D341Med (cell line): ENCODE measurements at places on chromosomes 2 and 18.

DNA sequence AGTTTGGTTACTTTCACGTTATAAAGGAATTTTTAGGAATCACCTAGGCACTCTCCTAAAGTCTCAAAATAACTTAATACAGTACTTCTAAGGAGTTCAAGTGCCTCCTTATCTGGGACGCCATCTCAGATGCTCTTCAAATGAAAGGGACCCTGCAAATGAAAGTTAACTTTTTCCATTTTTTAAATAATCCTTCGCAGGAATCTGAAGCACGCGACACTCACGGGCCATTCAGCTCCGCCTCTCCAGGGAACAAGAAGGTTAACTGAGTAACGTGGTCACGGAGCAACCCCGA, 537 bp upstream of the ZC3H15 start:
- DNase-seq, result no peak

DNA sequence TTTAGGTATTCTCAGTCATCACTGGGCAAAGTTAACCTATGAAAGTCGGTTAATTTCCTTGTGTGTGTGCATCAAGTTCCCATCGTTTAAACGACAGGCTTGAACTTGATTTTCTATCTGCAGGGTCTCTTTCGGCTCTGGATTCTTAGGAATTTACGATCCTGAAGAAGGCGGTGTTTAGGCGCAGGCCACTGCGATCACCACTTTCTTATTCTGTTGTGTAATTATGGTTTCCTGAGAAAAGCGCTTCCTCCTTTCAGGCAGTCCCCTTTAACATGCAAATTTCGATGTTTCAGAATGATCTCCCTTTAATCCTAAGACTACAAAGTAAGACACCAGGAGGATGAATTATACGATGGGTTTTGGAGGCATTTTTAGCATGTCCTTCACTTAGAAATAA, 27.9 kb upstream of the MBP start:
- no peak for DNase-seq

GRCh38 chr2:105522645-105523044, 123.8 kb upstream of the FHL2 start:
- DNase-seq, result no peak

DNA sequence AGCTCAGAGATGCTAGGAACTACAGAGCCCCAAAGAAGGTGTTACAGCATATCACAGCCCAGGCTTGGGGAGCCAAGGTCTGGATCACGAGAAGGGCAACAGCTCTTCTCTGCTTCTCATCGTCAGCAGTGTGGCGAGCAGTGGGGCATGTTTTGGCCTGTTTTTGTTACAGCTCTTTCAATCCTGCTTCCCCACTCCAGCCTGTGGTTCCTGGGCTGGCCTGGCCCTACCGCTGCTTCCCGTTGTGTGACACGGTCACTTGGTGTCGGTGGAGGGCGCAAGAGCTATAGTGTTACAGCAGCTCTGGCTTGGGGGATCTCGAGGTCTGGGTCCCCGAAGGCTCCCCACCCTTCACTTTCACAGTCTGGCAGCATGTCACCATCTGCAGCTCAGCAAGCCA, 870.2 kb downstream of the CBLN2 start:
- no peak for DNase-seq

DNA sequence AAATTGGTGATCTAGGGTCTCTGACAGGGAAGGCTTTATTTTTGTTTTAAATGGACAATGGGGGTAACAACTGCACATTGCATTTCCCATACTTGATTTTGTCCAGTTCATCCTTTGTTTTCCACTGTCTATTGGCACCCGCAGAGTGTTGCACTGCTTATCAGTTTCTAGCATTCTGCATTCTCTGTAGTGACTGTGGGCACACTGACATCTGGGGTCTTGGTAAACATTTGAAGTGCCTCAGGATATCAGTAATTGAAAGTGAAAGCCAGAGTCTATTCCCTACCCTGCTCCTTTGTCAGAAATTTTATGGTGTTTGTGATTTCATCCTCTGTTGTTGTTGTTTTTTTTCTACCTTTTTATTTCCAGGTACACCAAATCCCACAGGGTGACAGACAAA, 132.1 kb upstream of the EPC2 start:
- DNase-seq, result no peak

- no peak for DNase-seq
Measured at GRCh38 chr2:226655871-226656270, 143.7 kb downstream of the IRS1 start.

DNA sequence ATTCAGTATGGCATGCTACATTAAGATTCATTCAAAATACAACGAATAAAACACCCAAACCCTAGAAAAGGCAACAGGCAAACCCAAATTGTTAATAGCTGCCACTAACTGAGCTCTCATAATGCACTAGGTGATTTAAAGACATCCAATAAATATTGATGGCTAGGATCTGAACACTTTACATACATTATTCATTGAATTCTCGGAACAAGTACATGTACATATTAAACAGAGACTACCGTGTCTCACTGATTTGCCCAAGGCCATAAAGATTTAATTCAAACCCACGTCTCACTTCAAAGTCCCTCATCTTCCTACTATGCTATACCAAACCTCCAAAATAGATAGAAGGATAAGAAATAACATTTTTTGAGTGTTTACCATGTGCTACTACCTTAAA, 42.1 kb downstream of the THOC1 start:
- no peak for DNase-seq

GRCh38 chr2:24779116-24779515, 14.1 kb downstream of the PTRHD1 start:
- DNase-seq, result no peak

DNA sequence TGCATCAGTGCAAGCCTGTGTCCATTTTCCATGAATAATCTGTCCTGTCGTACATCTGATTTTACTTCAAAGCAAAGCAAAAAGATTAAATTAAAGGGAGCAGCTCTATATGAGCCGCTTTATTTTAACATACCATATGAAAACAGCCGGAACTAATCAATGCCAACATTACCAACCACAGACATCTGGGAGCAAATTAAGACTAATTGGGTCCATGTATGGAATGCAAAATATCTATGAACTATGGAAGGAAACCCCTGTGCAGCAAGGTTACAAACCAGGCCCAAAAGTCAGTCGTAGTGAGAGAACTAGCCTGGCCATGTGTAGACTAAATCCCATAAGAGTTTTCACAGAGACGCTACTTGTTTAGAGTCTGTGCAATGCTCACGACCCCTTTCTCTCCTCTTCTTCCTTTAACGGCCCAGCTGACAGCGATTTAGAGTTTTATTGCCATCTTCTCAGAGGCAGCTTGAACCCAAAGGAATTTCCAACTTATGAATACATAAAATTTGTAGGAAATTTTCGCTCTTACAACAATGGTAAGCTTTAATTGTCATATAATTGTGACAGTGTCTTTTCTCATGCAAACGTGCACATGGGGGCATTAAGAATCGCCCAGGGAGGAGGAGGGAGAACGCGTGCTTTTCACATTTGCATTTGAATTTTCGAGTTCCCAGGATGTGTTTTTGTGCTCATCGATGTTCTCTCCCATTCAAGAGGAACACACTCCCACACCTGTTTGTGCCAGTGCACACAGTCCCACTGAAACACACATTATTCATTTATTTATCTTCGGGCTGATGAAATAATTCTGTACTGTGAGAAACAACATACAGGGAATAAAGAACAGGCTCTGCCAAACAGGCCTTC, 52.9 kb upstream of the RPL31 start:
- DNase-seq, result no peak

DNA sequence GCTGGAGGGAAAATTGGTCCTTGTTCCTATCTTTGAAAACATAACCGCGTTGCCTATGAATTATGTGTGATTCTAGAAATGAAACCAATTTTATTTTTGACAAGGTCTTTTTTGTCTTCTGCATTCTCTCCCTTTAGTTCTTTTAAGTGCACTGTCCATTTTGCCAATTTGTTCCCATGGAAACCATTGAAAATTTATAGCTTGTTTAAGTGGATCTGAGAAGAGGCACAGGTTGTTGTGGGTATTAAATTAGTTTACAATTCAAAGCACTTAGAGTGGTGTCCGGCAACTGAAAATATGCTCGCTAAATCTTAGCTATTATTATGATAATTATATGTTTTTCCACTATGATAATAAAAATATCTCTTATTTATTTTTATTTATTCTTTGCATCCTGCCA, 107.5 kb upstream of the FSHR start:
- no peak for DNase-seq

DNA sequence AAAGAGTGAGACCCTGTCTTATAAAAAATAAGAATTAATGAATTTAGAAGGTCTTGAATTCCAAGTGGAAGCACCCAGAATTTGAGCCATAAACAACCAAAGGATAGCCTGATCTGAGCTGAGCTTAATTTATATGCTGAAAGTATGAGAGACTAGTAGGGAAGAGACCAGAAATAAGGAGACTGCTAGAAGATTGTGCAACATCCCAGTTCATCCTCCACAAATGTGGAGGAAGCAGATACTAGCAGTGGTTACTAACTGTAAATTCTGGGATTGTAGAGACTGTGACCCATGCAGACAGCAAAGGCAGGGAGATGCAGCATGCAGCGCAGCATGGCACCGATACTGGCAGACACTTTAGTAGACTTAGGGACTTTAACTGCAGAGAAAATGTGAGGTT, 1.5 kb upstream of the SULT1C2 start:
- no peak for DNase-seq

GRCh38 chr2:215498431-215498830, 62.6 kb upstream of the FN1 start:
- DNase-seq, result no peak

- no peak for DNase-seq
Measured at GRCh38 chr2:191247381-191248057, 2.3 kb downstream of the MYO1B start.

GRCh38 chr18:9735879-9736278, 27.8 kb downstream of the RAB31 start:
- no peak for DNase-seq

DNA sequence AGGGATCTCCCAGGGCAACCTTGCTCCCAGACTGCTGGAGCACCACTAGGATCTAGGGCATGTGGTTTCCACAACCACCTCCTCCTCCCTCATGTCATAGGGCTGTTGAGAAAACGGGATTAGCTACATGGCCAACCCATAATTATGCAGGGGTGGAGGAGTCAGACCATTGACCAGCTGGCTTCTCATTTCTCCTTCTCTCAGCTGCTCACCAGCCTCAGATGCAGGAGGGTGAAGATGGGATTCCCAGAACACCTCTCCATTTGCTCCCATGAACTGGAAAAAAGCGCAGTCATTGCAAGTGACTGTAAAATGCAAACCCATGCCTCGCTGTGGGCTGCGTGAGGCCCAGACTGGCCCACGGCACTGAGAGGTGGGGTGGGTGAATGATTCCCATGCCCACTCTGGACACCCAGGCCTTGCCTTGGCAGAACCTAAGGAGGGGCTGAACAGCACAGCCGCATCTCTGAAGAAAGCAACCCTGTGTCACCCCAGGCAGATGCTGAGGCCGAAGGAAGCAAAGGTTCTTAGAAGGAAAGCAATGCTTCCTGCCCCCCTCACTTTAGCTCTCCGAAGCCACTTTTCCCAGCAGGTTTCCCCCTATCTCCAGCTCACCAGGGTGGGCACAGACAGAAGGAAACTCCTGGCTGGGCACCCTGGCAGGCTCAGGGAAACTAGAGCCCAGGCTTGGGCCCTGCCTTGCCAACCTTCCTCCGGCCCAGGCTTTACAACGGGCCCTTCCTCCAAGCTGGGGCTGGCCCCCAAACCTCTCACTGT, 69.6 kb upstream of the RTN4 start:
- peak; percentile 46 for DNase-seq

DNA sequence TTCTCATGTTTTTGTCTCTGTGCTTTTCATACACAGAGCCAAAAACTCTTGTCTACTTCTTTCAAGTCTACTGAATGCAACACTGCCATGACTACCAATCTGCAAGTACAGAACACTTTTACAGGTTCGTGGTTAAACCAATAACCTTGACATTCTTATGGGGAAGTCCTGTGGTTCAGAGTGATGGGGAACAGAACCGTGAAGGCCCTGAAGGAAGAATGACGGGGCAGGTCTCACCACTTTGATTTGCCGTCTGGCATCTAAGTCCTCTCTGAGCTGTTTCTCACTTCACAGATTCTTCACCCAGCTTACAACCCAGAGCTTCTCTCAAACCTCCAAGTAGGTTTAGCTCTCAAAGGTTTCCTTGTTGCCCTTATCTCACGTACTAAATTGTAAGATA, 117.5 kb upstream of the SNTG2 start:
- no peak for DNase-seq

DNA sequence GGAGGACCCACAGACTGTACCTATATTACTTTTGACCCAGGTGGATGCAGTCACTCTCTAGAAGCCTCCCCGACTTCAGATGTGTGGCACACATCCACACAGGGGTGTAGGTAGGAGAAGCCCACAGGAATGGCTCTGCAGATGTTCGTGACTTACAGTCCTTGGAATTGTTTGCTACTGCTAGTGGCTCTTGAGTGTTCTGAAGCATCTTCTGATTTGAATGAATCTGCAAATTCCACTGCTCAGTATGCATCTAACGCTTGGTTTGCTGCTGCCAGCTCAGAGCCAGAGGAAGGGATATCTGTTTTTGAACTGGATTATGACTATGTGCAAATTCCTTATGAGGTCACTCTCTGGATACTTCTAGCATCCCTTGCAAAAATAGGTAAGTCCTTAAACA, 605 bp downstream of the SLC9A4 start:
- DNase-seq, result no peak

- no peak for DNase-seq
Measured at GRCh38 chr2:165743442-165743841, 50.6 kb downstream of the GALNT3 start.

GRCh38 chr2:46142546-46143428, 154.4 kb upstream of the EPAS1 start:
- no peak for DNase-seq

DNA sequence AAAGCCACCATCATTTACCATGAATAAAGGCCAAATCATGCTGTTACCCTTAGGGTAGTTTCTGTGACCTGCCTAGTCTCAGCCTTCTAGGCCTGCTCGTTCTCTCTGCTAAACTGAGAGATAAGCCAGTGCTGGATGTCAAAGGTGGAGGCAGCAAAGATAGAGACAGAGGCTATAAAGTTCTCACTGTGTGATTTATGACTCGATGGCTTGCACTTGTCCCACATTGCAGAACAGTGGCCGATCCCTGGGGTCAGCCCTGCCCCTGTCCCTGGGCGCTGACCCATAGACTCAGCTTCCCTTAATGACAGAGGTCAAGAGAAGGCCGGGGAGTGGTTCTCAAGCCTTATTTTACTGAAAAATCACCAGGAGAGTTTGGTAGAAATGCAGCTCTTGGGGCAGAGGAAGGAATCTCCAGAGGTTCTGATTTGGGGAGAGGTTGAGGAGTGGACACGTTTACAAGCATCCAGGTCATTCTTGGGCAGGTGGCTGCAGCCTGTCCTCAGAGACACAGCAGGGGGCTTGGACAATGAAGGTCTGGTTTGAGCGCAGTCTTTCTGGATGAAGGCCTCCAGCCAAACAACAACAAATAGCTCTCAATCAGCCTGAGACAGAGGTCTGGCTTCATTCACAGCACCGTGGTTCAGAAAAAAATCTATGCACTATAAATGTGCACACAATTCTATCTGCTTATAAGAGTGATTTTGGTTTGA, 143.5 kb downstream of the ACKR3 start:
- no peak for DNase-seq
